ENCODE measurements at places on chromosomes 13 and 19. TPM values are rescaled to one million over a fixed set of nuclear protein-coding genes. Genes with fewer than 3 reads are reported as not detected.

- H3K36me3 ChIP-seq = no peaks in the 10 kb centered on the region
- H3K4me1 ChIP-seq = no peaks in the 10 kb centered on the region
- H3K27me3 ChIP-seq = no peaks in the 10 kb centered on the region
- no peak overlapping the region for H3K4me3 ChIP-seq
Measured at GRCh38 chr13:99911965-99912566, 59.5 kb downstream of the ZIC5 start.

DNA sequence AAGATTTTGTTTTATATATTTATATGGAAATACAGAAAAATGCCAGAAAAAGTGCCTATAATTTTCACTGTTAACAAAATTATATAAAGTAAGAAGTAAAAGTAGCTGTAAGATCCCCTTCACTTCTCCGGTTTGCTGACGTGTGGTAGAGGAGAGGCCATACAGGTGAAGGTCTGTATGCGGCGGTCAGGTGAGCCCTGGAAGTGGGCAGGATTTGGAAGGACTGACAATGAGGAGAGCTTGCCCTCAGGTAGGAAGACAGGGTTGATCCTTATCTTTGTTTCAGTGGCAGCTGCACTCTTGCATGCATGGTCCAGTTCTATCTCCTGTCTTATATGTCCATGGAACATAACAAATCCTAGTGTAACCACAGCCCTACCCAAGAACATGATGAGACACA is 16.9 kb upstream of the TFDP1 start:
- H3K27ac ChIP-seq = no peak overlapping the region
- no peaks in the 10 kb centered on the region for H3K27me3 ChIP-seq
- H3K4me3 ChIP-seq = no peak overlapping the region
- DNase-seq = peak; percentile 6
- H3K36me3 ChIP-seq = no peaks in the 10 kb centered on the region
- no peaks in the 10 kb centered on the region for H3K4me1 ChIP-seq

DNA sequence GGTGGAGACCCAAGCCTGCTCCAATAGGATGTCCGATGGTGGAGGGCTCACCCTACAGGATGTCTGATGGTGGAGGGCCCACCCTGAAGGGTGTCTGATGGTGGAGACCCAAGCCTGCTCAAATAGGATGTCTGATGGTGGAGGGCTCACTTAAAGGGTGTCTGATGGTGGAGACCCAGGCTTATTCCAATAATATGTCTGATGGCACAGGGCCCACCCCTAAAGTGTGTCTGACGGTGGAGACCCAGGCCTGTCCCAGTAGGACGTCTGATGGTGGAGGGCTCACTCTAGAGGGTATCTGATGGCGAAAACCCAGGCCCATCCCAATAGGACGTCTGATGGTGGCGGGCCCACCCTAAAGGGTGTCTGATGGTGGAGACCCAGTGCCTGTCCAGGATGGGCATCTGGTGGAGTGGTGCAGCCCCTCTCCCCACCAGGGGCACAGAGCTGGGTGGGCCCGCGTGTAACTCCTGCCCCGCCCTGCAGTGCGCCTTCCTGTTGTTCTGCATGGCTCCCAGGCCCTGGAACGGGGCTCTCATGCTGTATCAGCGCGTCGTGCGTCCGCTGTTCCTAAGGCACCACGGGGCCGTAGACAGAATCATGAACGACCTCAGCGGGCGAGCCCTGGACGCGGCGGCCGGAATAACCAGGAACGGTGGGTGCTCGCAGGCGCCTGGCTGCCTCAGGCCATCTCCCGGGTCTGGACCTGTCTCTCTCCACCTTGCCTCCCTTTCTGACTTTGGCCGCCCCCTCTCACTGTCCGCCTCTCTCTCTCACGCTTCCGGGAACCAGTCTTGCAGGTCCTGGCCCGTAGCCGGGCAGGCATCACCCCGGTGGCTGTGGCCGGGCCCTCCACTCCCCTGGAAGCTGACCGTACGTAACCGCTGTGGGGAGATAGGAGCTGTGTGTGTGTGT is 5.1 kb downstream of the REEP6 start:
- H3K36me3 ChIP-seq = no peaks in the 10 kb centered on the region
- no peak overlapping the region for H3K4me3 ChIP-seq
- no peaks in the 10 kb centered on the region for H3K27me3 ChIP-seq
- H3K4me1 ChIP-seq = peaks cover 5% of the 10 kb centered on the region
- no peak for DNase-seq

GRCh38 chr13:28185256-28185655 is 46.9 kb downstream of the PAN3 start:
- no peak overlapping the region for H3K27ac ChIP-seq
- no peaks in the 10 kb centered on the region for H3K4me1 ChIP-seq
- no peaks in the 10 kb centered on the region for H3K36me3 ChIP-seq
- no peaks in the 10 kb centered on the region for H3K27me3 ChIP-seq
- no peak overlapping the region for H3K4me3 ChIP-seq

- no peaks in the 10 kb centered on the region for H3K27me3 ChIP-seq
- no peak overlapping the region for H3K4me3 ChIP-seq
- no peak overlapping the region for H3K27ac ChIP-seq
- DNase-seq = no peak
Measured at GRCh38 chr19:12680034-12680433, 1.6 kb downstream of the DHPS start.

DNA sequence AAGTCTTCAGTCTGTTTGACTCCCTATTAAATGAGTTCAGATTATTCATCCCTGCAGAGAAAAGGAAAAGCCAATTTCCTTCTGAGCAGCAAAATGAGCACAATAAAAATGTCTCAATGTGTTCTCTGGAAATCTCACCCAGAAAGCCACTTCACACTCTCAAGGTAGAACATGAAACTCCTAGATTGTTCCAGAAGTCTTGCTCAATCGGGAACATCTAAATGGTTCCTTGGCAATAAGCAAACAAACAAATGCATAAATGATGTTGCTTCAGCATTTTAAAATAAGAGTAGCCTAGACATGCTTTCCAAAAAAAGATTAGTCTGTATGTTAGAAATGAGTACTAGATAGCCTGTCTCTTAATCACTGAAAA is 59.7 kb upstream of the TNFRSF19 start:
- no peak for DNase-seq
- H3K4me3 ChIP-seq = no peak overlapping the region
- H3K4me1 ChIP-seq = no peaks in the 10 kb centered on the region
- no peaks in the 10 kb centered on the region for H3K36me3 ChIP-seq
- H3K27ac ChIP-seq = no peak overlapping the region
- no peaks in the 10 kb centered on the region for H3K27me3 ChIP-seq

- no peaks in the 10 kb centered on the region for H3K27me3 ChIP-seq
- no peaks in the 10 kb centered on the region for H3K36me3 ChIP-seq
- H3K4me1 ChIP-seq = no peaks in the 10 kb centered on the region
- H3K4me3 ChIP-seq = no peak overlapping the region
Measured at GRCh38 chr19:42122691-42123607, 9.3 kb downstream of the POU2F2 start.

DNA sequence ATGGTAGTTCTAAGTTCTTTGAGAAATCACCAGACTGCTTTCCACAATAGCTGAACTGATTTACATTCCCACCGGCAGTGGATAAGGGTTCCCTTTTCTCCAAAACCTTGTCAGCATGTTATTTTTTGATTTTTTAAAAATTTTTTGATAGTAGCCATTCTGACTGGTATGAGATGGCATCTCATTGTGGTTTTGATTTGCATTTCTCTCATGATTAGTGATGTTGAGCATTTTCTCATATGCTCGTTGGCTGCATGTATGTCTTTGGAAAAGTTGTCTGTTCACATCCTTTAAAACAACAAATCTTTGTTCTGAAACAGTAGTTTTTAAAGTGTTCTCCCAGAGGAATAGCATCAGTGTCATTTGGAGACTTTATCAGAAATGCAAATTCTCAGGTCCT is 77.5 kb upstream of the POMP start:
- H3K4me3 ChIP-seq = no peak overlapping the region
- H3K27ac ChIP-seq = no peak overlapping the region
- H3K27me3 ChIP-seq = no peaks in the 10 kb centered on the region
- H3K36me3 ChIP-seq = no peaks in the 10 kb centered on the region

DNA sequence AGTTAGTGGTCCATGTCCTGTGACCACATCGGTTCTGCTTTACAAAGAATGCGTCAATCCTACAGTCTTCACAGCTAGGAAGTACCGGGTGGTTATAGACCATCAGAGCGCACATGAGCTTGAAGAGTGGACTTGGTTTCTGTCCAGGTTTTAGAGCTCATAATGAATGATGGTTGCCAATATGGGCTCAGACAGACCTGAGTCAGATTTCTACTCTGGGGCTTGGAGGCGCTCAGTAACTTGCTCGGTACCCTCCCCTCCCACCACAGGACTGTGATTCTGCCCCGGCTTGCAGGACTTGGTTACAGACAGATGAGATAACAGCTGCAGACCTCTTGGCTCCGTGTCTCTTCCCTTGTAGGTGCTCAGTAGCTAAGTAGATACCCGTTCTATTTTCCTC is 284.7 kb downstream of the TSHZ3 start:
- H3K4me1 ChIP-seq = no peaks in the 10 kb centered on the region
- no peaks in the 10 kb centered on the region for H3K36me3 ChIP-seq
- no peak overlapping the region for H3K27ac ChIP-seq
- H3K27me3 ChIP-seq = no peaks in the 10 kb centered on the region

DNA sequence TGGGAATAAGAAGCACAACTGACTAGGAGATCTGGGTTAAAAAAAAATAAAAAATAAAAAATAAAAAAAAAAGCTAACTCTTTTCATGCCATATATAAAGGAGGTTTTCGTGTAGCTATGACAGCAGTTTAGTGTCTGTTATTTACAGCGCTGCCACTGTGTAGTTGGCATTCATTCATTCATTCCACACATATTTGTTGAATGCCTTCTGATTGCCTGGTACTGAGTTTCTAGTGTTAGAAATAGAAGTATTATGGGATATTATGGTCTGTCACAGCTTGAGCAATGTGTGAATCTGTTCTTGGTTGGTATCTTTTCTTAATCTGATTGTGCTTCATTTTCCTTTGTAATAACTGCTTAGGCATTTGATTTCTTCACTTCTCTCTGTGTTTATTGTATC is 237.4 kb downstream of the NBEA start:
- H3K4me3 ChIP-seq = no peak overlapping the region
- H3K27ac ChIP-seq = no peak overlapping the region
- no peak for DNase-seq
- no peaks in the 10 kb centered on the region for H3K27me3 ChIP-seq
- no peaks in the 10 kb centered on the region for H3K36me3 ChIP-seq
- no peaks in the 10 kb centered on the region for H3K4me1 ChIP-seq

DNA sequence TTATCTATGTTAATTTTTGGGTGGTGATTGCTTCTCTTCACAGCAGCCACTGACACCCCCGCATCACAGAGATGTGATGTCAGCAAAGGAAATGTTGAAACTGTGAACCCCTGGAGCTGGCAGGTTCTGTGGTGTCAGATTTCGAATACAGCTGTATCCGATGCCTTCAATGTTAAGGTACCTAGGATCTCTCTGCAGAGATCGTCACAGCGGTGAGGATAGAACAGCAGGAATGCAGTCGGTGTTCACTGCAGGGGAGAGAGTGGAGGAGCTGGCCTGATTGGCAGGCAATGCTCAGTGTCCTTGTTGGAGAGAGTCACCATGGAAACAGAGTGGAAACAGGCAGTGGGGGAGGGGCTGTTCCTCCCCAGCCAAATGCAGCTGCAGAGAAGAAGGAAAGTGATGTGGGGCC is 79.5 kb upstream of the ZNF835 start:
- no peaks in the 10 kb centered on the region for H3K4me1 ChIP-seq
- no peak overlapping the region for H3K4me3 ChIP-seq
- H3K27ac ChIP-seq = no peak overlapping the region

- no peaks in the 10 kb centered on the region for H3K36me3 ChIP-seq
- DNase-seq = peak; percentile 94
- H3K27me3 ChIP-seq = peaks cover 51% of the 10 kb centered on the region
- peaks cover 11% of the 10 kb centered on the region for H3K4me1 ChIP-seq
Measured at GRCh38 chr19:18785179-18786124, 5.7 kb downstream of the COMP start.

- no peaks in the 10 kb centered on the region for H3K4me1 ChIP-seq
- DNase-seq = no peak
- H3K27me3 ChIP-seq = no peaks in the 10 kb centered on the region
- no peak overlapping the region for H3K27ac ChIP-seq
Measured at GRCh38 chr13:100658363-100658762, 16.2 kb downstream of the TMTC4 start.

DNA sequence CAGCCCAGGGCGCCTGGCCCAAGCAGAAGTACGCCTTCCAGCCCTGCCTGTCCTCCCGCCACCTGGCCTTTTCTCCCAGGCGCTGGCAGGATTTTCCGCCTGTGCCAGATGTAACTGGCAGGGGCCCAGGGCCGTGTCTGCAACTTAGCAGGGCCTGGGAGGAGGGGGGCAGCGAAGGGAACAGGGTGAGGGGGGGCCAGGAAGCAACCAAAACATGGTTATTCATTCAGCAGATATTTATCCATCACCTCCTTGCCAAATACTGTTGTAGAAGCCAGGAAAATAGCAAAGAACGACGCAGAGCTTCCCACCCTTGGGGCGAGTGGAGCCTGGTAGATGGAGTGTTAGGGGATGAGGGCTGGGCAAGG is 5.6 kb downstream of the TLE6 start:
- no peak overlapping the region for H3K27ac ChIP-seq
- no peaks in the 10 kb centered on the region for H3K4me1 ChIP-seq
- no peak overlapping the region for H3K4me3 ChIP-seq
- peak; percentile 68 for DNase-seq

DNA sequence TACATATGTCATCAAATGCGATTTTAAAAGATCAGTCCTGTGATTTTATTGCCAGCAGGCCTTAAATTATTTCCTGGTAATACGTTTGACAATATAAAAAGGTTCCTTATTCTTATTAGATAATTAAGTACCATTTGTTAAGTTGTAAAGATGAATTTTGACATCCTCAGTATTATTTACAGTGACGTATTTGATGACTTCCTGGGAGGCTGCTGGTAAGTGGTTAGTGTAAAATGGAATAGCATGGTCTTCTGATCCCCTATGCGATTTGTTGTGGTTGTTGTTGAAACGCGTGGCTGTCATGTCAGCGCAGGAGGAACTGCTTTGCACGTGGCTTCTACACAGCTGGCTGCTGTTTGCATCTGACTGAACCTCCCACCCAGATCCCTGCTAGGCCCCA is 99.7 kb downstream of the DCLK1 start:
- no peaks in the 10 kb centered on the region for H3K27me3 ChIP-seq
- H3K36me3 ChIP-seq = no peaks in the 10 kb centered on the region
- no peak overlapping the region for H3K4me3 ChIP-seq
- H3K4me1 ChIP-seq = no peaks in the 10 kb centered on the region
- DNase-seq = no peak
- no peak overlapping the region for H3K27ac ChIP-seq

- H3K27ac ChIP-seq = no peak overlapping the region
- peak overlapping the region; percentile 54 for H3K4me3 ChIP-seq
- peaks cover 7% of the 10 kb centered on the region for H3K4me1 ChIP-seq
- DNase-seq = no peak
- no peaks in the 10 kb centered on the region for H3K27me3 ChIP-seq
Measured at GRCh38 chr19:18682807-18683108, 722 bp upstream of the CRTC1 start.

GRCh38 chr19:46626446-46626845 is 1.6 kb upstream of the PTGIR start:
- no peaks in the 10 kb centered on the region for H3K4me1 ChIP-seq
- H3K4me3 ChIP-seq = no peak overlapping the region
- H3K27me3 ChIP-seq = no peaks in the 10 kb centered on the region
- no peaks in the 10 kb centered on the region for H3K36me3 ChIP-seq
- H3K27ac ChIP-seq = peak overlapping the region; percentile 57

- no peak overlapping the region for H3K4me3 ChIP-seq
- H3K27me3 ChIP-seq = no peaks in the 10 kb centered on the region
- H3K36me3 ChIP-seq = no peaks in the 10 kb centered on the region
- H3K27ac ChIP-seq = no peak overlapping the region
- DNase-seq = no peak
Measured at GRCh38 chr19:18287836-18288772, 6.7 kb upstream of the JUND start.

CCDC70 gene
- total RNA-seq = not detected

CPAMD8 gene
- total RNA-seq = 1.8 TPM

PTH2 gene
- not detected for total RNA-seq

ZNF563 gene
- 2.7 TPM for total RNA-seq

OBI1 gene
- total RNA-seq = 6.8 TPM

RFXANK gene
- 57.4 TPM for total RNA-seq

DCLK1 gene
- total RNA-seq = 1.5 TPM

PIH1D1 gene
- total RNA-seq = 103 TPM

SOX1 gene
- not detected for total RNA-seq
